Keratinocyte (primary cell): ENCODE measurements at places on chromosomes 1 and 21.
A peak's percentile ranks its signal among the peaks of the same experiment; 100 is the strongest.

DNA sequence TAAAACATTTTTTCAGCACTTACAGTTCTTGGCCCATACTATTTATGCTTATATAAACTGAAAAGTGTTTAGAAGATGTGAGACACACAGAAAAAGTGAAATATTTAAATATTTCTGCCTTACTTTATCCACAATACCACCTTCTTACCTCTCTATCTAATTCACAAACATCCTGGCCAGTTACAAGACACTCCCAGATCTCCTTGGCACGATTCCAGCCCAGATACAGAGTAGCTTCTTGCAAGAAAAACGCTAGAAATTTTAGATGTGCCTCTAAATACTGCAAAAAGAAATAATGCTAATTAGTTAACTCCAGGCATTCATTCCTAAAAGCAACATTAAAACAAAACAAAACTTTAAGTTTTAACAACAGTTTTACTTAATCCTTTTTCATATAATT lies 68.4 kb downstream of the USP24 start:
- peaks cover 25% of the 10 kb centered on the region for H3K36me3 ChIP-seq
- no peak overlapping the region for H3K4me3 ChIP-seq
- H3K27ac ChIP-seq = no peak overlapping the region
- no peaks in the 10 kb centered on the region for H3K27me3 ChIP-seq

- H3K4me3 ChIP-seq = no peak overlapping the region
- H3K4me1 ChIP-seq = peaks cover 15% of the 10 kb centered on the region
- DNase-seq = no peak
- H3K36me3 ChIP-seq = no peaks in the 10 kb centered on the region
- no peaks in the 10 kb centered on the region for H3K27me3 ChIP-seq
These were observed 9.4 kb downstream of the CYP2J2 start for GRCh38 chr1:59917026-59917784.

- peaks cover 23% of the 10 kb centered on the region for H3K27me3 ChIP-seq
- no peaks in the 10 kb centered on the region for H3K36me3 ChIP-seq
- H3K27ac ChIP-seq = no peak overlapping the region
- H3K4me3 ChIP-seq = no peak overlapping the region
- DNase-seq = no peak
These were observed 164.3 kb upstream of the RAB4A start for GRCh38 chr1:229106526-229107125.

DNA sequence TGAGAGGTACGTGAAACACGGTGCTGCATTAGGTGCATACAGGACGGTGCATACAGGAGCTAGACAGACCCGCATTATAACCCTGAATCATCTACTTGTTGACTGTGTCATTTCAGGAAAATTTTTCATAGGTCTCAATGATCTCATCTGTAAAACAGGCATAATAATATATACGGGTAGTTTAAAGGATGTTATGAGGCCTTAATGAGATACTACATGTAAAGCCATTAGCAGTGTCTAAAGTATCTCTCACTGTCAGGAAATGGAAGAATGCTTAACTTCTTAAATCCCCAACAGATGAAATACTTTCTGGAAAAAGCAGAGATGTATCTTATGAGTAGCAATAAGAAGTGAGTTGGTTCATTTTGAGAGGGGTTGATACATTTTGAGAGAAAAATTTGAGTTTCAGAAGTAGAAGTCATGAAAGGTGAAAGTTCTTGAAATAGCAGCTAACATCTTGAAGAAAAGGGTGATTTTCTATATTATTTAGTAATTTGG lies 669.6 kb downstream of the PTPRC start:
- no peaks in the 10 kb centered on the region for H3K4me1 ChIP-seq
- no peak overlapping the region for H3K4me3 ChIP-seq
- H3K27me3 ChIP-seq = no peaks in the 10 kb centered on the region

DNA sequence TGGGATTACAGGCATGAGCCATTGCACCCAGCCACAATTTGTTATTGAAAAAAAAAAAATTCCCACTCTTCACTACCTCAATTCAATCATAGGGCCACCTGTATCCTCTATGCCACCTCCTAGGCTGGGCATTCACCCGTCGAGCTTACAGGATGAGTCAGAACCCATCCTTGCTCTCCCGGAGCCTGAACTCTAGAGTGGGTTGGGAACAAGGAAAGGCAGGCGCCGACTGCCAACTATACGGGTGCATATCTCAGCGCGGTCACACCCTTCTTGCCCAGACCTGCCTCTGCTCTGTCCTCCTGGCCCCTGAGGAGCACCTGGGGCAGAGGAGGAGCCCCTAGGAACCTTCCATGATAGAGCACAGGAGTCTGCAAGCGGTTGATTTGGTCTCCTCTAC lies 21.4 kb upstream of the LBR start:
- H3K27ac ChIP-seq = peak overlapping the region; percentile 51
- no peaks in the 10 kb centered on the region for H3K36me3 ChIP-seq
- H3K4me1 ChIP-seq = peaks cover 44% of the 10 kb centered on the region
- H3K27me3 ChIP-seq = no peaks in the 10 kb centered on the region
- H3K4me3 ChIP-seq = no peak overlapping the region

GRCh38 chr1:212512816-212513559 lies 80.3 kb downstream of the NENF start:
- no peak for DNase-seq
- H3K27ac ChIP-seq = no peak overlapping the region
- peaks cover 29% of the 10 kb centered on the region for H3K27me3 ChIP-seq
- no peaks in the 10 kb centered on the region for H3K36me3 ChIP-seq
- no peak overlapping the region for H3K4me3 ChIP-seq

DNA sequence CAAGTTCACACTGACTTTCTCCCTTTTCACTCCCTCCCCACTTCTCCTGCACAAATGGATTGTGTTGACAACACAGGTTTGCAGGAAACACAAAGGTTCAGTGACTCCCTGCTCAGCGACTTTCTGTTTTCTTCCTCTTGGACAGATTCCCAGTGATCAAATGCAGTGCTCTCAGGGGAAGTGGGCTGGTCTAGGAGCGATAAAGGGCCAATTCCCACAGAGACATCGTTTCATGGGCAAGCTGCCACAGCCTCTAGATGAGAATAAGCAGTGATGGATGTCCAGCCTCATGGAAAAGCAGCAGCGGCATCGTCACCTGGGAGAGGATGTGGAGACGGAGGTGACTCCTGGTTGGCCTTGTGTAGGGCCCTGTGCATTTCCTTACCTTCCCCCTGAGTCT lies 30.6 kb downstream of the FYB2 start:
- H3K27me3 ChIP-seq = no peaks in the 10 kb centered on the region
- H3K4me3 ChIP-seq = no peak overlapping the region
- no peaks in the 10 kb centered on the region for H3K4me1 ChIP-seq
- DNase-seq = no peak
- H3K27ac ChIP-seq = no peak overlapping the region

GRCh38 chr1:44282704-44283426 lies 69.6 kb downstream of the DMAP1 start:
- H3K4me1 ChIP-seq = no peaks in the 10 kb centered on the region
- H3K27me3 ChIP-seq = no peaks in the 10 kb centered on the region
- H3K4me3 ChIP-seq = no peak overlapping the region
- no peaks in the 10 kb centered on the region for H3K36me3 ChIP-seq
- H3K27ac ChIP-seq = no peak overlapping the region

DNA sequence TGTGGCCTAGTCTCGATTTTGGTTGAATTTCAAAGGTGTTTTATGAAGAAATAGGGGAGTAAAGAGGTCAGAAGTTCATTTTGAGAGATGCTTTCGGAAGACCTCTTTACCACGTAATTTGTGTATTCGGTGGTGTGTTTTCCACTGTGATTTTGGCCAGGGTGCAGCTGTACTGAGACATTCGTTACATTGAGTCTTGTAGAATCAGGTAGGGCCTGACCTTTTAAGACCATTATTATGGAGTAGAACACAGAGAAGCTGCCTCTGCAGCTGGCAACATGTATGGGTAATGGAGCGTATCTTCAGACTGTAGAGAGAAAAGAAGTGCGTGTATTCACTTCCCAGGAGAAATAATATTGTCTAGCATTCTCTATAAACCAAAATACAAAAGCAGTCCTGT lies 326.5 kb downstream of the PDE4B start:
- no peaks in the 10 kb centered on the region for H3K4me1 ChIP-seq
- H3K27me3 ChIP-seq = no peaks in the 10 kb centered on the region
- DNase-seq = no peak
- H3K27ac ChIP-seq = no peak overlapping the region
- no peak overlapping the region for H3K4me3 ChIP-seq

- H3K4me3 ChIP-seq = no peak overlapping the region
- no peaks in the 10 kb centered on the region for H3K4me1 ChIP-seq
- no peak overlapping the region for H3K27ac ChIP-seq
- H3K36me3 ChIP-seq = no peaks in the 10 kb centered on the region
These were observed 36.5 kb downstream of the C4BPA start for GRCh38 chr1:207140536-207140935.

DNA sequence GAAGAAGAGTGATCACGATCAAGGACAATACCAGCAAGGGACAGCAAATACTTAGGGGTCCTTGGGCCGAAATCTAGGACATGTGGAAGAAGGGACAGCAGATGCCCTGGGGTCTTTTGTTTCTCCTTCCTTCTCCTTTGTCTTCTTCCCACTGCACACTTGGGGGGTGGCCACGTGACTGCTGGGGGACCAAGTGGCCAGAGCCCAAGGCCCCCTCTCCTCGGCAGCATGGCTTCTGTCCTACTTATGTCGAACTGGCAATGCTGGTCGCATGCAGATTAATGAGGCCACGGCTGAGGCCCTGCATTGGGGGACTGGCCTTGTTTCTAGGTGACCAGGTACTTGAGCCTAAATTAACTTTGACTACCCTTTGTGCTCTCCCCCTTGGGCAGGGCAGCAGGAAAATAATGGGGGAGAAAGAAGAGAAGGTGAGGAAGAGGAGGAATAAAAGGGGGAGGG lies 83.0 kb downstream of the GRIK3 start:
- no peak for DNase-seq
- H3K4me1 ChIP-seq = no peaks in the 10 kb centered on the region
- H3K27ac ChIP-seq = no peak overlapping the region
- H3K36me3 ChIP-seq = no peaks in the 10 kb centered on the region
- no peak overlapping the region for H3K4me3 ChIP-seq
- no peaks in the 10 kb centered on the region for H3K27me3 ChIP-seq

DNA sequence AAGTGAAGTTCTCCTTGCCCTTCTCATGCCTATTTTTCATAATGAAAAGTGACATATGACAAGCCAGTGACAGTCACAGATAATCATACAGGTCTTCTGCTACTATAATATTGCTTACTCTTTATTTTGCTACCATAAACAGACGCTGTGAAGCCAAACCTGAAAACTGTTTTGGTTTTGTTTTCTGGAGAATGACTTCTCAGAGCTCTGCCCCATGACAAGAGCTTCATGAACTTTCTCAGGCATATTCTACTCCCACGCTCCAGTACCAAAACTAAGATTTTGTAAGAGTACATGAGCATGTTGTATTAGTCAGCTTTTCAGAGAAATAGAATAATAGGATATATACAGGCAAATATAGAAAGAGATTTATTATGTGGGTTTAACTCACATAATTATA lies 64.3 kb upstream of the VTCN1 start:
- DNase-seq = no peak
- H3K36me3 ChIP-seq = no peaks in the 10 kb centered on the region
- no peaks in the 10 kb centered on the region for H3K4me1 ChIP-seq
- no peak overlapping the region for H3K27ac ChIP-seq
- H3K4me3 ChIP-seq = no peak overlapping the region

DNA sequence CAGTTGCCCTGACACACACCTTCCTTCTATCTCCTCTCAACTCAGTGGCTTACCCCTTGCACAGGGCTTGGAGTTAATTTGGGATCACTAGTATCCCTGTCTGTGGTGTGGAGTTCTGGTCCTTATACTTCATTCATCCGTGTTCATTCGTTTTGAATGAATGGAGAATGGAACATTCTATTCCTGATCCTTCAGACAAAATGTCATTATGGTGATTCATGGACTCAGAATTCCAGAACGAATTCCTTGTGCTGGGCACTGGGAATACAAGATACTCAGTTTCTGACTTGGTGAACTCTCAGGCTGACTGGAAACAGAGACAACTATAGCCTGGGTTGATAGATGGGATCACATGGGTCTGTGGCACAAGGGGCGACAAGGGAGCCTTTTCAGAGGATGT lies 49.9 kb upstream of the TRABD2B start:
- H3K27ac ChIP-seq = no peak overlapping the region
- no peaks in the 10 kb centered on the region for H3K36me3 ChIP-seq
- no peak overlapping the region for H3K4me3 ChIP-seq
- peaks cover 26% of the 10 kb centered on the region for H3K4me1 ChIP-seq

DNA sequence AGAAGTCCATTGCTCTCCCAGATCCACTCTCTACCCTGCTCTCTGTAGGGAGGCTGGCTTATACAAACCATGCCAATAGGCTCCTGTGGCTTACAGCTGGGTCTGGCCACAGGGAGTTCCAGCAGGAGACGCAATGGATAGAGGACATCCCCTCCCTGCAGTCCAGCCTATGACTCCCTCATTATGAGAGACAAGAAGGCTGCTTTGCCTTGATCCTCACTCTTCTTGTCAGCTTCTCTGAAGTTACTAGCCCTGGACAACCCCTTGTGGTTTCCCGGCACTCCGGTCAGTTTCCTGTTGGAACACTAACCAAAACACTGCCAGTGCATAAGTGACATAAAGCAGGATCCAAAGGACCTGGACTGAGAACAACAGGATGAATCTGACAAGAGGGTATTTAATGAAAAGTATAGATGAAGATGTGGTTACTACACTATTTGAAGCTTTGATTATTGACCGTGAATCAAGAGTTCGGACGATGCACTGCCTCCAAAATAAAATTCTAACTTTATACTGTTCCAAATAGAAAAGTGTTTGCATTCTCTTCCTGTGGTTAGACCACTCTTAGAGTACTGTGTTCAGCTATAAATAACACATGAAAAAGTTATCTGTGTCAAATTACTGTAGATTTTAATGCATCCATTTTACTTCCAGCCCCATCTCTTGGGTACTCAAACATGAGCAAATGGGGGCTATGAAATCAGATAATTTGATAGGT lies 32.7 kb upstream of the ZNF326 start:
- H3K27ac ChIP-seq = no peak overlapping the region
- H3K4me3 ChIP-seq = no peak overlapping the region
- DNase-seq = no peak

DNA sequence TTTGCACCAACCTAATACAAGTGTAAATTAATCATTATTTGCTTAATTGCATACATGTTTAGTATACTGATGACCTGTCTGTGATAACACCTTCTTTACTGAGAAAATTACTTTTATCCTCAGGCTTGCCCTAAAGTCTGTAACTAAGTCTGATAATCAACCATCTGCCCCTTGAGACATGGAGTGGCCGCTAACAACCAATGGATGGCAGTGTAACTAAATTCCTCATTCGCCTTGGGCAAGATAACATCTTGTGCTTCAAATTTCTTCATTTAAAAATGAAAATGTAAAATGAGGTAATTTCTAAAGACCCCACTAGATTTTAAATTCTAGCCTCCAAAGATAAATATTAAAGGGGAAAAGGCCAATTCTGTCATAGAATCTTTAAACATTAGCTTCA lies 85.1 kb downstream of the ENAH start:
- peaks cover 9% of the 10 kb centered on the region for H3K36me3 ChIP-seq
- H3K4me3 ChIP-seq = no peak overlapping the region
- no peaks in the 10 kb centered on the region for H3K4me1 ChIP-seq
- no peaks in the 10 kb centered on the region for H3K27me3 ChIP-seq
- no peak overlapping the region for H3K27ac ChIP-seq

DNA sequence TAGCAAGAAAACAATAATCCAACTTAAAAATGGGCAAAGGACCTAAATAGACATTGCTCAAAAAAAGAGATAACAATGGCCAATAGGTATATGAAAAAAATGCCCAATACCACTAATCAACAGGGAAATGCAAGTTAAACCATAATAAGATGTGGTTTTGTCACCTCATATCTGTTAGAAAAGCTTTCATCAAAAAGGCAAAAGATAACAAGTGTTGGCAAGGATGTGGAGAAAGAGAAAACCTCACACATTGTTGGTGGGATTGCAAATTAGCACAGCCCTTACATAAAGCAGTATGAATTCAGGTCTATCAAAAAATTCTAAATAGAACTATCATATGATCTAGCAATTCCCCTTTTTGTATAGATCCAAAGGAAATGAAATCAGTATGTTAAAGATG lies 387.2 kb upstream of the DUSP10 start:
- H3K4me1 ChIP-seq = no peaks in the 10 kb centered on the region
- no peak overlapping the region for H3K4me3 ChIP-seq
- DNase-seq = no peak
- H3K27ac ChIP-seq = no peak overlapping the region
- no peaks in the 10 kb centered on the region for H3K36me3 ChIP-seq
